ENCODE measurements at places on chromosomes 5 and 9.
A peak's percentile ranks its signal among the peaks of the same experiment; 100 is the strongest.

GRCh38 chr9:125932746-125933455 is 185.7 kb downstream of the PBX3 start:
- DNase-seq, result no peak

DNA sequence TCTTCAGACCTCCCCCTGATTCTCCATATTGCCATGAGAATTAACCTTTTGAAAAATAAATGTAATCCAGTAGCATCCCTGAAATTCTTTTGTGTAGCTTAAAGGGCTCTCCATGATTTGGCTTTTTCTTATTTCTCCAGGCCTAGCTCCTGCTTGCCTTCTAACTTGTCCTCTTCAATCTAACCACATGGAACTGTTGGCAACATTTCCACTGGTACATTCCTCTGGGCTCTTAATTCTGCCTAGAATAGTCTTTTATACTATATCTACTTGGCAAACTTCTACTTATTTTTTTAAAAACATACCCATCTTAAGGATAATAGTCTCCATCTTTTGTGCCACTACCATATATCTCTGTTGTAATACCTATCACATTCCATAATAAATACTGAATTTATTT is 54.1 kb downstream of the GNG10 start:
- no peak for DNase-seq

DNA sequence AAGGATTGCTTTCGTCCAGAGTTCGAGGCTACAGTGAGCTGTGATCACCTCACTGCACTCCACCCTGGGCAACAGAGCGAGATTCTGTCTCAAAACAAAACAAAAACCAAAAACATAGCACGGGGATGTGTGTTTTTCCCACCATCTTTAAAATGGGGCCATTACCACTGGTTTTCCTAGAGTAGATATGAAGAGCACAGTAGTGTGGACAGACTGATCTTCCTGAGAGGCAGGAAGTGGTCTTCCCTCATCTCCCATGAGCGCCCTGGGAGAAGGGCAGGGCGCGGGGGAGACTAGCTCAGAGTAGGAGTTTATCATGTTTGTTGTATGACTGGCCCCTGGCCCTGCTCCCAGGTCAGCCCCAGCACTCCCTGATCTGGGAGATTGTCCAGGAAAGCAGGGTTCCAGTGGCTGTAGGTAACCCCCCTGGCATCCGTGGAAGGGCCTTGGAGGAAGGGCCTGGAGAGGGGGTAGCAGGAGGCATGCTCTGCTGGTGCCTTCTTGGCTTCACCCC is 2.3 kb downstream of the SUSD3 start:
- DNase-seq, result peak; percentile 26

DNA sequence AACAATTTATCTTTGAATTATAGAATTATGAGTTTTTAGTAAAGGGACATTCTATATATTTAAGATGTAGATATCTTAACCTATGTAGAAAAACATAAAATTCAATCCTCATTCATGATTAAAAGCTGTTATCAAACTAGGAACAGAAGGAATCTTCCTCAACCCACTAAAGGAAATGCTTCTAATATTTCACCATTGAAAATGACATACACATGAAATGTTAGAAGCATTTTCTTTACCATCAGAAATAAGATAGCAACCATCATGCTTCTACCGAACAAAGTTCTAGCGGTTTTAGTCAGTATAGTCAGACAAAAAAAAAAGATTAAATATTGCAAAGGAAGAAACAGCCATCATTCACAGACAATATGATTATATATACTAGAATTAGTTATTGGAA is 32.2 kb downstream of the SHOC1 start:
- DNase-seq, result no peak

DNA sequence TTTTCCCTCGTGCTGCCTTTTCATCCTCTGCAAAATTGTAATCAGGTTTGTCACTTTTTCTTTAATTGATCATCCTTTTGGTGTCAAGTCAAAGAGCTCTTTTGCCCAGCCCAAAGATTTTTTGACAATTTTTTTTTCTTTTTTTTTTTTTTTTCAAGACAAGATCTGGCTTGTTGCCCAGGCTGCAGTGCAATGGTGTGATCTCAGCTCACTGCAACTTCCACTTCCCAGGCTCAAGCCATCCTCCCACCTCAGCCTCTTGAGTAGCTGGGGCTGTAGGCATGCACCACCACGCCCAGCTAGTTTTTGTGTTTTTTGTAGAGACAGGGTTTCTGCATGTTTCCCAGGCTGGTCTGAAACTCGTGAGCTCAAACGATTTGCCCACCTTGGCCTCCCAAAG is 36.7 kb downstream of the CDK7 start:
- no peak for DNase-seq
